Activated CD4-positive, CD25-positive, alpha-beta regulatory T cell (primary cell): ENCODE measurements at places on chromosomes 16 and 17.

GRCh38 chr16:50735629-50736122, 6.2 kb upstream of the CYLD start:
- no peak for DNase-seq

- DNase-seq, result no peak
Measured at GRCh38 chr17:46850688-46851028, 725 bp upstream of the WNT9B start.

- no peak for DNase-seq
Measured at GRCh38 chr16:47037396-47037745, 63.9 kb upstream of the DNAJA2 start.

DNA sequence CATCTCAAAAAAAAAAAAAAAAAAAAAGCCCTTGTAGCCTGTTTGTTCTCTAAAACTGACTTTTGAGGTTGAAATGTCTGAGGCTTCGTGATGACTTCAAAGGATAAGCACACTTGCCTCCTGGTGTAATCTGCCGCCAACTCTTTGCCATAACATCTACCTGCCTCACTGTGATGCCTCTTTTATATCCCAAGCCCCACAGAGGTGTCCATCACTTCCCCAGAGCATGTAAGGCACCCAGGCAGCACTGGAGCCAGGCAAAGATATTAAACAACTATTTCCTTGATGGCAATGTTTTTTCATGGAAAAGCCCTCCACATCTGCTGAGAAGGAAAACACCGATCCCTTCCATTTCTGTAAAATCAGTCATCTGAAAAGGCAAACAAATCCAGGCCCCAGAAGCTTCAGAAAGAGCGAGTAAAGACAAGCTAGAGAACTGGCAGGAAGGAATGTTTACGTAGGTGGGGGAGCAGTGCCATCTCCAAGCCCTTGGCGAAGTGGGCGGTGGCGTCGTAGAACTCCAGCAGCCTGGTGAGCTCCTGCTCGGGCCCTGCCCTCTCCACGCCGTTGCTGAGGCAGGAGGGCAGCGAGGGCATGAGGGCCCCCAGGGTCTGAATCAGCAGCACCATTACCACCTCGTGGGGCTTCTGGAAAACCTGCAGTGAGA, 28.6 kb downstream of the COG7 start:
- DNase-seq, result no peak

GRCh38 chr16:61862221-61863155, 173.8 kb downstream of the CDH8 start:
- no peak for DNase-seq

DNA sequence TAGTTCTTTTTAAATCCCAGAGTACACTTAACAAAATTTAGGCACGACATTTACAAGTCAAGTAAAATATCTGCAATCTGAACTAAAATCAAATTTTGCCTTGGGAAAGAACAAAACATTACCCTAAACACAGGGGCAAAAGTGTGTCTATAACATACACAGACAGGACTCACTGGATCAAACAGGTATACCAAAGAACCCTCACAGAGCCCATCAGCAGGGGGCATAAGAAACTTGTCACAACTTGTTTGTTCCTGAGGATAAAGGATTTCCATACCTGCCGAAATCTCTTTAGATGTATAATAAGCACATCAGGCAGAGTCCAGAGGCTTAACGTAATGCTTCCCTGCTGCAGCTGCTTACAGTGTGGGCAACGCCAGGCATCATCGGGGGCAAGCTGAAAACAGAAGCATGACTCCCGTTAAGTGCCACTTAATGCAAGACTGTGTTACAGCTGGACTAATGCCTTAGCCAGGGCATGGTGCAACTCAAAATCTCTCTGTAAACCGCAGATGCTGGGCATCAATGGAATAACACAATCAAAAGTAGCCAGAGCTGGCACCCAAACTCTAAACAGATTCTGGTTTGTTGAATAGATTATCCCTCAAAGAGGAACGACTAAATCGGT, 67.0 kb downstream of the USP31 start:
- DNase-seq, result no peak

DNA sequence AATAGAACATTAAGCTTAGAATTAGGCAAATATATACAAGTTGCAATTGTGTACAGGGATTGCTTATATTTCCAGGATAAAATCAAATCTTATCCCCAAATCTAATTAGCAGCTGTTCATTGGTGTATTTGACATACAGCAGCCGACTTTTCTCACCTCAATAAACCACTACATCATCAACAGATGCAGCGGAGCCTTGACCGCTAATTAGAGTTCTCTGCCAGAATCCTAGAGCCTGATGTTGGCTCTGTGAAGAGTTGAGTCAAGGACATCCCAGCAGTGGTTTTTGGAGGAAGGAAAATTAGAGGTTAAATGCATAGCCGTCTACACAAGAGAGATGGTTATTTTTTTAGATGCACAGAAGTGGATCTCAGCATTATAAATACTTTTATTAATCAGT, 221.9 kb upstream of the CACNG5 start:
- no peak for DNase-seq

DNA sequence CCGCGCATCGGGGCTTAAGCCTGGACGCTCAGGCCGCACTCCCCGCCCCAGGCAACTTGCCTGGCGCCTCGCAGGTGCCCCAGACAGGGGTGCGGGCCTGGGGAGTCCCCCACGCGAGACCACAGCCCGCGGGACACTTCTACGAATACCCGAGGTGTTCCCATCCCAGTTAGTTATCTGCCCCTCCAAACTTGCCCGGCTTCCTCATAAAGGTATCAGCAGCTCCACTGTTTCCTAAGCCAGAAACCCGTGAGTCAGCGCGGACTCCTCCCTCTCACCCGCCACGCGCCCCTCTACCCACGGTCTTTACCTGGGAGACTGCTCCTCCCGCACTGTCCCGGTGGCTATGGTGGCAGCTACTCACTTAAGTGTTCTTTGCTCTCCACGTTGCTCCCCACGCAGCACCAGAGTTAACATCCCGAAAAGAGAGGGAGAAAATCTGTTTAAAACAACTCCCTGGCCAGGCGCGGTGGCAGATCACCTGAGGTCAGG, 1.0 kb upstream of the CREBBP start:
- no peak for DNase-seq

DNA sequence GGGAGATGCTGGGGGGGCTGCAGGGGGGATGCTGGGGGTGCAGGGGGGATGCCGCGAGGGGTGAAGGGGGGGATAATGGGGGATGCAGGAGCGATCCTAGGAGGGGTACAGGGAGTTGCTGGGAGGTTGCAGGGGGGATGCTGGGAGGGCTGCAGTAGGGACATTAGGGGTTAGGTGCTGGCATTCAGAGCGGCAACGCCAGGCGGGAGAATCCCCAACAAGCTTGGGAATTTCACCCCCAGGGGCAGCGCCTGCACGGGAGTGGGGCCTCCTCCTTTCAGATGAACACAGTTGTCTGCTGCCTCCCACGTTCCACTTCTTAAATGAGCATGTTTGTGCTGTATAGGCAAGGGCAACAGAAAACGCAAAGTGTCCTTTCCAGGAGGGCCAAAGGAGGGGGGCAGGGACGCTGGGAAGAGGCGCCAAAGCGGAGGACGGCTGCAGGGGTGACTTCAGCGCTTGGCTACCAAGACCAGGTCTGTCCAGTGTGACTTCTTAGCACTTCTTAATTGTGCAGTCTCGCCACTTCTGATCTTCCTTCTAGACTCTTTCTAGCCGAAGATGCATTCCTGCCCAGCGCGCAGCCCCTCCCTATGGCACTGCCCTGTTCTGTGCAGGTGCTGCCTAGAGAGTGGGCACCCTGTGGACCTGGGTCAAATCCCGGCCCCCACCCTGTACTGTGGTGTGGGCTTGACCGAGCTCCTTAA, 2.0 kb upstream of the SLC6A4 start:
- no peak for DNase-seq

DNA sequence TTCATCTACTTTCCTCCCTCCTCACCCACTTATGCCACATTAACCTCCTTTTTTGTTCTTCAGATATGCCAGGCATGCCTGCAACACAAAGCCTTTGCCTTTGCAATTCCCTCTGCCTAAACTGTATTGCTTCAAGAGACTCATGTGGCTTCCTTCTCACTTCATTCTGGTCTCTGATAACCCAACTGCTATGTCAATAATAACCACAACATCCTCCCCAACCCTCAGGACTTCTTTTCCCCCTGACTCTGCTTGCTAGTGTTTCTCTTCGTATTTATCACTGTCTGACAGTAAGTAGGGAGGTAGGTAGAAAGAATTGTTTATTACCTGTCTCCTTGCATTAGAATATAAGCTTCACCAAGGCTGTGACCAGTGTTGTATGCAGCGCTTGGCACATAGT, 22.4 kb downstream of the RBL2 start:
- no peak for DNase-seq

GRCh38 chr17:851924-852323, 69.8 kb downstream of the MRM3 start:
- no peak for DNase-seq

DNA sequence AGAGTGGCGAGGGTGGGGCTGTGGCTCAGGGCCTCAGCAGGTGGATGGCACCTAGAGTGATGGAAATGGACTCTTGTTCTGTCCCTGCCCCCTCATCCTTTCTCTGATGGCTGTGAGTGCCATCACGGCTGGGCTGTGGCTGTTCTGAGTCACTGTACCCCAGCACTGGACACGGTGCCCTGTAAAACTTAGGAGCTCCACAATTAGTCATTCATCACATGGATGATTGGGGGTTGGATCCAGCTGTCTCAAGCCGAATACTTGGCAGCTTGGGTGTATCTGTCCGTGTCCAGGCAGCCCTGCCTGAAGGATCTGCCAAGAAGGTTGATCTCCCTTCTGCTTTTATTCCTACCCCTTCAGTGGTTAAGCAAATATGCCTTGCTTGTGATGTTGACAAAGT, 295.5 kb upstream of the EEF2KMT start:
- no peak for DNase-seq

GRCh38 chr16:8905168-8905762, 23.1 kb downstream of the LITAFD start:
- DNase-seq, result no peak

GRCh38 chr16:30581457-30581856, 4.0 kb downstream of the ZNF785 start:
- DNase-seq, result no peak

GRCh38 chr16:6132121-6132520, 1034.5 kb upstream of the EEF2KMT start:
- DNase-seq, result no peak

DNA sequence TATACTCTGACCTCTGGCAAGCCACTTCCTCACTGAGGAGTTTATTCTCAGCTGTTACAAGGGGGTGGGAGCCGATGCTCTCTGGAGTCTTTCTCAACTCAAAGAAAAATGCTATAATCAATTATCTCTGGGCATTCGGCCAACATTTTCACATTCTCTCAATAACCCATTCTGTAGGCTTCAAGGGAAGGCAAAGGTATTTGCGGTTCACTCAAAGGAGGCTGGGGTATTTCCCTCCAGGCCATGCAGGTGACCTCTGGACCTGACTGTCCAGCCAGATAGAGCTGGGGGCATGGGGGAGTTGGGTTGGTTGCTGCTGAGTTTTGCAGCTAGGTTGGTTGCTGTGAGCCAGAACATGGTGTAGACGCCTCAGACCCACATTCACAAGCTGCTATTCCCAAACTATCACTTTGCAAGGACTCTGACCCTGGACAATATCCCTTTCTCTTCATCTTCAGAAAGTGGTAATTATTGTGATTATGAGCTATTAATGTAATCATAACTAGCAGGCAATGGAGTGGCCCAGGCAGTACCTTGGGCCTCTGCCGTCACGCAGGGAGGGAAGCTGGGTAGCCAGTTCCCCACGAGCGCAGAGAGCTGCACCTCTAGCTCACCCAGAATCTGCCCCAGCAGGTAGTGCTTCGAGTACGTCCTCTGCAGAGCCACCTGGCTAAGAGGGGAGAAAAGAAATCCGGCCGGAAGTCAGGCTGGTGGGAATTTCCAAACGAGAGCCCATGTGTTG, 42.1 kb downstream of the AIPL1 start:
- DNase-seq, result no peak

DNA sequence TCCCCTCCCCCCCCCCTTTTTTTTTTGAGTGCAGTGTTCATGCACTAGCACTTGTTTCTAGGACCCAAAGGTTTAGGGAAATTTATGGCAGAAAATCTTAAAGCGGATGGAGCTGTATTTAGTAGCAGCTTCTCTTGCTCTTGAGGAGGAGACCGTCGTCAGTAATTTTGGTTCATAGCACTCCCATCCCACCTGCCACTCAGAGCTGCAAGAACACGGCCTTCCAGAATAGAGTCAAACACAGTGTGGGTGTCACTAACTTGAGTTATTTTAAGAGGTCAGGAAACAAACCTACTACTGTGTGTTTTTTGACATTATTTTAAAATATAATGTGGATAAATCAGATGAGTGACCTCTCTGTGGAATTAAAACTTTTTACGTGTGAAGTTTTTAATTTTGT, 37.3 kb downstream of the SEC14L1 start:
- no peak for DNase-seq

GRCh38 chr17:45371414-45372324, 54.8 kb upstream of the MAP3K14 start:
- DNase-seq, result no peak

DNA sequence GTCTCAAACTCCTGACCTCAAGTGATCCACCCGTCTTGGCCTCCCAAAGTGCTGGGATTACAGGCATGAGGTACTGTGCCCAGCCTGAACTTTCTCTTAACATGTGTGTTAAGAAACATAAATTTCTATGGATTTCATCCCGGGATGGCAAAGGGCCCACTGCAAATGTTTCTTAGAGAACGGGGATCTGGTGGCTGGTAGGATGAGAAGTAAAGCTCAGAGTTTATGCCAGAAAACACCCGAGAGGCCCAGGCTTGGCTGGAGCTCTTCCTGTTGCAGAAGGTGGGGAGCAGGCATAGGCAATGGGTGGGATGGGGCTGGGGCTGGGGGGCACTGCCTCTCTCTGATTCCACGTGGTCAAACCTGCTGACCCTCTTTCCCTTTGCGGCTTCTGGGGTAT, 5.6 kb upstream of the CARHSP1 start:
- DNase-seq, result no peak

DNA sequence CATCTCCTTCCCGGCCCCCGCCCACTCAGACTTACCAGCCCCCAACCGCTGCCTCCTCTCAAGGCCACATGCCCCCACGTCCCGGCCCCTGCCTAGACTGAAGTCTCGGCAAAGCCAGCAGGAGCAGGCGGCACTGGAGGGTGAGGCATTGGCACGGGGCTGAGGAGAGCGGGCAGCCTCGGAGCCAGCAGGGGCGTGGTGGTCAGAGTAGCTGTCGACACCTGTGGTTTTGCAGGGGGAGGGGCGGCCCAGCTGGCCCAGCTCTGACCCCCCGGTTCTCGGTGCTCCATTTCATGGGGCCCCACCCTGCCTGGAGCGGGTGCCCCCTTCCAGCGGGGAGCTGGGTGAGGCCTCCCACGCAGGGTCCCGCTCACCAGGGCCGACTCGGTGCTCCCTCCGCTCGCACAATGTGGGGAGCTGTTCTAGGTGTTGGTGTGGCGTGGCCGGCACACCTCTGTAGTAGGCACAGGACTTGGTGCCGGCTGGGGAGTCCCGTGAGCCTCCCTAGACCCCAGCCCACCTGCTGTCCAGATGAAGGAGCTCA, 4.7 kb downstream of the CDH15 start:
- DNase-seq, result no peak
